ENCODE measurements at places on chromosomes 2 and 18. TPM values are rescaled to one million over a fixed set of nuclear protein-coding genes. Genes with fewer than 3 reads are reported as not detected.

Gene HOXD13
- total RNA-seq, result 0.10 TPM

Gene COLEC12
- total RNA-seq, result 59.8 TPM

Gene SP140
- 0.99 TPM for total RNA-seq

Gene UGT1A7
- not detected for total RNA-seq

Gene MROH2A
- total RNA-seq, result under 0.01 TPM

GRCh38 chr2:44620189-44620990, 258.6 kb downstream of the CAMKMT start:
- no peak for DNase-seq

GRCh38 chr2:203500951-203501350, 34.1 kb downstream of the RAPH1 start:
- no peak for DNase-seq

DNA sequence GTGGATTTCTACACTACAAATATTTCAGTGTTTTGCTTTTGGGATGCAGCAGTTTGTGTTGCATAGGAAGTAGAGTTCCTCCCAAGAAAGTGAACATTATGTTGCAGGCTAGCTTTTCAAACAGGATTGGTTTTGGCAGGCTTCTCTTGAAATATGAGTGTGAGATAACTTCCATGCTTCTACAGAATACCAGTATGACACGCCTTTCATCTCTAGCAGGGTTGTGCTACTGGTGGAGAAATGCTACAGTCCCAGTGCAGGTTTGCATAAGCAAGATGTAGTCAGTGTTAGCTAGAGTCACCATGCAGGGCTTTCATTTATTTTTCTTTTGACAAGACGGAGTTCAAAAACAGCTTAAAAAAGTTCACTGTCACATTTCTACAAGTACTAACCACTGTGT, 17.1 kb upstream of the CAVIN2 start:
- no peak for DNase-seq

GRCh38 chr18:35089891-35090550, 48.8 kb downstream of the MAPRE2 start:
- DNase-seq, result no peak

- DNase-seq, result no peak
Observed at GRCh38 chr18:3067722-3068121, 54.8 kb upstream of the LPIN2 start.

DNA sequence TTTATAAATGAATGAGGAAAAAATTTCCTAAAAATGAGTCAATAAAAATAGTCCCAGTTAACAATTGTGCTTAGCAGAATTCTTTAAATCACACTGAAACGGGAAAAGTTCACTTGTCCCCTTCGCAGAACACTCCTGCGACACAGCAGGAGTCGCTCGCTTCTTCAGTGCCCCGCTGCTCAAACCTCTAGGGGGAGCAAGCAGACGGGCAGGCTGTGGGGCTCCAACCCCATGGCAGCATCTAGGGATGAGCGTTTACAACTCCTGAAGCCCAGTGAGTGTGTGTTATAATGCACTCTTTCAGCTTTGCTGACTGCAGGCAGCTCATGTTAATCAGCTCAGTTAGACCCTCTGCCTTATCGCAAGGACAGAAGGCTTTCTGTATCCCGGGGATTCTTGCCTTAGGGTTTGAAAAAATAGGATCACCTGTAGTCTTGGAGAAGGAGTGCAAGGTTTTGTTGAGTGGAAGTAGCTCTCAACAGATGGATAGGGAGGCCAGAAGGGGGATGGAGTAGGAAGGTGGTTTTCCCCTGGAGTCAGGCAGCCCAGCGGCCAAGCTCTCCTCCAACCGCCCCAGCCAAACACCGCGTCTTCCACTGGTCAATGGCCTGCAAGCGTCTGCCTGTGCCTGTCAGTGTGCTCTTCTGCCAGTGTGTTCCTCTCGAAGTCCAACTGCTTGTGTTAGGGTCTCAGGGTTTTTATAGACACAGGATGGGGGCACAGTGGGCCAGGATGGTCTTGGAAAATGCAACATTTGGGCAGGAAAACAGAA, 1977.7 kb upstream of the LRRTM1 start:
- DNase-seq, result no peak

DNA sequence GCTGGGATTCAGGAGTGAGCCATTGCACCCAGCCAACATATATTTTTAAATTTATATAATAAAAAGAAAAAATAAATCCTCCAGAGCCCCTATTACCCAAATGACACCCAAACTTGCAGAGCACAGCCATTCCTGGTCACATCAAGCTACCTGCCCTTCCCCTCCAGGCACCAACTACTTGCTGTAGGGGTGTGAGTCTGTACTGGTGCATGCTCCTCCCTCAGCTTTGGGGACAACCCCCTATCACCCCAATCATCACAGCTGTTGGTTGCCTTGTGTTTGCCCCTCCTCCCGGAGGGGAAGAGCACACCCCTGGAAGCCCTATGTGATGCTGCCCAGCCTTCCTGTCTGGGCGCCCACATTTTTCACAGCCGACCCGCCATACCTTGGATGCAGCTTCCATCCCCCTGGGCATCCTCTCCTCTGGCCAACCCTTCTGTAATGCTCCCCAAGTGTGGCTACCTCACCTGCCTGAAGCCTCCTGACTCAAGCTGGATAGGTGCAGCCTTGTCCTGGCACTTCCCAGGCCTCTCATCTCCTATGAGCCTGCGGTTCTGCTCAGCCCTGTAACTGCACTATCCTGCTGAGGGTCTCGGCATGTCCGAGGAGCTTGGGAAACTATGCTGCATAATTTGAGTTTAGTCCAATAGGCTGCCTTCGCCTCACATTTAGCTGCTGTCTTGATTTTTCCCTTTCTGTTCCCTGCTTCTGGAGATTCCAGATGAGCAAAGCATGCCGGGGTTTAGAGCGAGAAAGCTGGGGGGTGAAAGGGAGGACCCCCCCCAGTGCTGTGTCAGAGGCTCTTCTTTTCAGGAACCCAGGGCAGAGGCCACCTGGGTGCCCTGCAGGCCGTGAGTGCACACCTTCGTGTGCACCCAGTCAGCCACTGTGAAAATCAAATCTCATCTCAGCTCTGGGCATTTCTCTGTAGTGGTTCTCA, 27.2 kb downstream of the CHST10 start:
- no peak for DNase-seq

DNA sequence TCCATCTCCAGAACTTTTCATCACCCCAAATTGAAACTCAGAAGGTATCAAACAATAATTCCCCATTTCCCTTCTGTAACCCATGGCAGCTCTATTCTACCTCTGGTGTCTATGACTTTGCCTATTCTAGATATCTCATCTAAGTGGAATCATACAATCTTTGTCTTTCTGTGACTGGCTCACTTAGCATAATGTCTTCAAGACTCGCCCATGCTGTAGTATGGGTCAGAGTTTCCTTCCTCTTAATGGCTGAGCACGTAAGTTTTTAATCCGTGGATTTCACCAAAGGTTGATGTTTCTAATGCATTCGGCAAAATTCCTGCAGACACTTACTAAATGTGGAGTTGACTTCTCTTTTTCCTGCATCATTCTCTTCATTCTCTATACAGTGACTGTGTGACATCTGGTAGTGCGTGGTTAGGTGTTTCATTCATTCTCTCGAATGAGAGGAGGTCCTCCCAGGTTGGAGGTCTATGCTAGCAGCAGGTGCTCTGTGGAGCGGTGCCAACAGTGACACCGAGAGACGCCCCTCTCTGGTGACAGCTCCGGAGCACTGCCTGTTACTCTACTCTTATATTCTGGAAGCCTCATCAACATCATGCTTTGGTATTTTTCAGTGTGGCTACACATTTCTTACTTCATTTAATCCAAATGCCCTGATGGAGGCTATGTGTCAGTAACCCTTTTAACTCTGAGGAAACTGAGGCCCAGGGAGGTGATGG, 50.1 kb downstream of the ATOH8 start:
- DNase-seq, result no peak

DNA sequence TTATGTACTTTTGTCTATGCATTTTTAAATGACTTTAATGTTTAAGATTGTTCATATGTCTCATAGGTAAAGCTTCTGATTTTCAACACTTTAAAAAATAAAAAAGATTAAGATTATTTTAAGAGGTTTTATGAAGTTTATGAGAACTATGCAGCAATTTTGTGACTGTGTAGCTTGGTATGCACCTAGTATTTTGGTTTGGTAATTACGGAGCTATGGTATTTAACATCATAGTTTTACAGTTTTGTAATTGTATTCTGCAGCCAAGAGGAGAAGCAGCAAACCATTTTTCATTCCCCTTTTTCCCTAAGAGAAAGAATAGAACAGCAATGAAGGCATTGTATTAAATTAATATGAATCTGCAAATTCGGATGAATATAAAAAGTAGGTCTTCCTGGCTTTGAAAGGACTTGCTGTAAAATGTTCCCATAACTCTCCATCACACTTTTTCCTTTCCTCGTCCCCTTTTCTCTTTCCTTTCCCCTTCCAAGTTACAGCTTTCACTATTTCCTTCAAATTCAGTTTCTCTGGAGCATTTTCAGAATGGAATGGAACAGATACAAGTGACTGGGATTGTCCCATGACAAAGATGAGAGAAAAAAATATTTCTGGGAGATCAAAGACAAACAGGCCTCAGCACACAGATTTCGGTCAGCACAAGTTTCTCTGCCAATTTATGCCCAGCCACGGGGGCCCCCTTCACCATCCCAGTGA, 26.1 kb upstream of the PIEZO2 start:
- DNase-seq, result no peak

GRCh38 chr2:104850361-104851290, 3.3 kb upstream of the POU3F3 start:
- no peak for DNase-seq

GRCh38 chr2:88950010-88950409, 258.5 kb downstream of the RPIA start:
- no peak for DNase-seq

GRCh38 chr2:240797500-240797895, 22.5 kb downstream of the KIF1A start:
- DNase-seq, result no peak
